ENCODE measurements at places on chromosomes 6 and 20.

DNA sequence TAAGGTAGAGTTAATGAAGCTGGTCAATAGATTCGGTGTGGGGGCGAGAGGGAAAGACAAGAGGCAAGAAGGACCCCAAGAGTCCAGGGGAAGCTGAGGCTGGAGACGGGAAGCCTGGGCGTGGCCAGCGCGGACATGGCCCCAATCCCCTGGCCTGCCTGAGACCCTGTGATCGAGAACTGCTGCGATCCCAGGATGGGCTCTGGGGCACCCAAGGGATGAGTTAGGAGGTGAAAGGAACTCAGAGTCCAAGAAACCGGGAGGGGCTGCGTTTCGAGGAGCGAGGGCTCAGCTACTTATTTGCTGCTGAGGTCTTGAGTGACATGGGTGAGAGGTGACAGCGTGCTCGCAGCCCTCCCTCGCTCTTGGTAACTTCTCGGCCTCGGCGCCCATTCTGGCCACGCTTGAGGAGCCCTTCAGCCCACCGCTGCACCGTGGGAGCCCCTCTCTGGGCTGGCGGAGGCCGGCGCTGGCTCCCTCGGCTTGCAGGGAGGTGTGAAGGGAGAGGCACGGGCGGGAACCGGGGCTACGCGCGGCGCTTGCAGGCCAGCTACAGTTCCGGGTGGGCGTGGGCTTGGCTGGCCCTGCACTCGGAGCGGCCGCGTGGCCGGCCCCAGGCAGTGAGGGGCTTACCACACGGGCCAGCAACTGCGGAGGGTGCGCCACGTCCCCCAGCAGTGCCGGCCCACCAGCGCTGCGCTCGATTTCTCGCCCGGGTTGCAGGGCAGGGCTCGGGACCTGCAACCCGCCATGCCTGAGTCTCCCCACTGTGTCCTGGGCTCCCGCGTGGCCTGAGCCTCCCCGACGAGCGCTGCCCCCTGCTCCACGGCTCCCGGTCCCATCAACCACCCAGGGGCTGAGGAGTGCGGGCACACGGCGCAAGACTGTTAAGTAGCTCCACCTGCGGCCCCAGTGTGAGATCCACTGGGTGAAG is 58.2 kb downstream of the IRF4 start:
- no peak for DNase-seq

- no peak for DNase-seq
Observed at GRCh38 chr6:51184046-51184445, 365.4 kb downstream of the TFAP2B start.

GRCh38 chr20:47164140-47164539 is 192.4 kb downstream of the ZMYND8 start:
- DNase-seq: no peak

- no peak for DNase-seq
Observed at GRCh38 chr6:128235556-128235955, 284.8 kb downstream of the PTPRK start.

- no peak for DNase-seq
Observed at GRCh38 chr20:42915081-42915480, 274.6 kb downstream of the PTPRT start.

GRCh38 chr6:38051819-38052434 is 232.4 kb downstream of the ZFAND3 start:
- no peak for DNase-seq

- no peak for DNase-seq
Observed at GRCh38 chr6:46002264-46002663, 13.4 kb downstream of the CLIC5 start.

GRCh38 chr20:12722091-12722490 is 286.7 kb upstream of the SPTLC3 start:
- no peak for DNase-seq

GRCh38 chr20:57902473-57902872 is 192.7 kb upstream of the PMEPA1 start:
- DNase-seq: no peak

GRCh38 chr20:57190536-57191264 is 75.7 kb downstream of the BMP7 start:
- DNase-seq: no peak

DNA sequence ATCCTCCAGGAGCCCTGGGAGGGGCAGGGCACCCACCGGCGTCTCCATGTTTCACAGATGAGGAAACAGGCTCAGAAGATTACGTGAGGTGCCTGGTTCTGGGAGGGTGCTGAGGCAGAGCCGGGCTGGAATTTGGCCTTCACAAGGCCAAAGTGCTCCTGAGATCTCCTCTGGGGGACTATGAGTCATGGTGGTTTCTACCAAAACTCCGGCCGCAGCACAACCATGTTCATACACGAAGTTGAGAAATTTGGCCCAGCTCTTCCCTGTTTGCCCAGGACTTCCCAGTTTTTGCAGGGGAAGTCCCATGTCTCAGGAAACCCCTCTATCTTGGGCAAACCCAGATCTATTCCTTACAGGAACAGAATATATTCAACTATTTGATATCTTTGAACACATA is 172.9 kb upstream of the CDYL start:
- no peak for DNase-seq

DNA sequence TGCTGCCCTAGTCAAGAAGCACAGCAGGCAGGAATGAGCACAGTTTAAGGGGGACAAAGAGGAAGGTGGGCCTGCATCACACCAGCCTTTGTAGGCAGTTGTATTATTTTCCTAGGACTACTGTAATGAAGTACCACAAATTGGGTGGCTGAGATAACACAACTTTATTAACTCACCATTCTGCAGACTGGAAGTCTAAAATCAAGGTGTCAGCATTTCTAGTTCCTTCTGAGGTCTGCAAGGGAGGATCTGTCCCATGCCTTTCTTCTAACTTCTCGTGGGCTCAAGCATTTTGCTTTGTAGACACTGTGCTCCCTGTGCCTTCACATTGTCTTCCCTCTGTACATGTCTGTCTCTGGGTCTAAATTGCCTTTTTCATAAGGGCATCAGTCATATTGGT is 488.5 kb upstream of the JARID2 start:
- no peak for DNase-seq

DNA sequence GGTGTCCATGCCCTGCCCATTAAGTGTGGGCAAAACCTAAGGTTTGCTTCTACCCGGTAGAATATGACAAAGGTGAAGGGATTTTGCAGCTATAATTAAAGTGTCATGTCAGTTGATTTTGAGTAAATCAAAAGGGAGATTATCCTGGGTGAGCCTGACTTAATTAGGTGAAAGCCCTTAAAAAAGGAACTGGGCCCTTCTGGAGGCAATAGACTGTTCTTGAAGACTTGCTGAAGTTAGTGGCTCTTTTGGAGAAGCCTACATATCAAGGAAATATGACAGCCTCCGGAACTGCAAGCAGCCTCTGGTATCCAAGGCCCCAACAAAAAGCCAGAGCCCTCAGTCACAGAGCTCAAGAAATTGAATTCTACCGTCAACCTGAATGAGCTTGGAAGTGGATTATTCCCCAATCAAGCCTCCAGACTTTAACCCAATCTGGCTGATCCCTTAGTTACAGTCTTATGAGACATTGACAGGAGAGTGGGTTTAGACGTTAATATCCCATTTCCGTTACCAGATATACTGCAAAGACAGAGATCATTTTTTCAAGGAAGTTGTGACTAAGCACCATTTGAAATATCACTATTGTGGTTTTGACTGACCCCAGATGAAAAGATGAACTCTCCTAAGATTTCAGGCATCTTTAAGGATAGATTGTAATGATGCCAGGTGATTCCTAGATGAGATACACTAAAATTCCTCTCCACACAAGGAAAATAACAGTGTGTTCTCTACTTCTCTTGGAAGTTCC is 303.4 kb downstream of the PLCB1 start:
- no peak for DNase-seq

DNA sequence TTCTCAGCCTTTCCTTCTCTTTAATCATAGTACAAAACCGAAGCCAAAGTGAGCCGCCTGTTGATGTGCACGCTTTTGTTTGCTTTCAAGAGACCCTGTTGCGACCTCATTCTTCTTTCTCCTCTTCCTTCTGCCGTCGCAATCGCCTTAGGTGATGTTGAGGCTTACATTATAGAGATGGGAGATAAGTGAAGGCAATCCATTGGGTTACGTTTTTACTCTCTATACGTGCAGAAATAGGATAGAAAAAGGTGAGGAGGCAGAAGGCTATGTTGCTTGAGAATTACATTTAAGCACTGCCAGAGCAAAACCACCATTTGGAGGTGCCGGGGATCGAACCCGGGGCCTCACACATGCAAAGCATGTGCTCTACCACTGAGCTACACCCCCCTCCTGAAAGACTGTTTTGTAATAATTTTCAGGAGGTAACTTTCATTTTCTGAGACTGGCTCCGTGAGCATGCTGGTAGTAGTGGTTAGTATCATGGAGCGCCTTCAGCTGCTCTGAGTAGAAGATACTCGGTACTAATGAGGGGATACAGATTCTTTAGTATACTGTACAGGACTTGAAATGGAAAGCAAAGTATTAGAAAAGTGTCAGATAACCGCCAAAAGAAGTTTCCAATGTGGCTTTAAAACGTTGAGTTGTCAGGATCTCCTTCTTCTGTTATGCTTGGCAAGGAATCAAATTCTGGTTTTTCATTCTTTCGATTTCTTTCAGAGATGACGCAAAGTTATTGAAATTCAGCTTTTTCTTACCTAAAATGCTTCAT is 165.6 kb downstream of the TRIM27 start:
- no peak for DNase-seq

DNA sequence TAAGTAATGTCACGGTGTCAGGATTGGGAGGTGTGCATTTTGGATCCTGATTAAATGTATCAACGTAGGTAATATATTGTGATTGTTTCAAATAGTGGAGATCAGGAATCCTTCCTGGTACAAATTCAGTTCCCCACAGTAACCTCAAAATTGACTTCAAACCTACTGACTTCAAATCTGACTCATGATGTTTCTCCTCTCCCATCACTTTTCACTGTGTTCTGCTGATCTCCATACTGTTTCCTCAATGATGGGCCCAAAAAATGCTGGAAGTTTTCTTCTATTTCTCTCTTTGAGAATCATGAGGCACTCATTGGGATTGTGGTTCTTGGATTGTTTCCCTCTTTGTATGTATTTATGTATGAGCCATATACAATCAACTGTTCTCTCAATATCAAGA is 35.9 kb downstream of the LAMA2 start:
- no peak for DNase-seq

- DNase-seq: no peak
Observed at GRCh38 chr6:53960311-53960710, 150.9 kb upstream of the MLIP start.

DNA sequence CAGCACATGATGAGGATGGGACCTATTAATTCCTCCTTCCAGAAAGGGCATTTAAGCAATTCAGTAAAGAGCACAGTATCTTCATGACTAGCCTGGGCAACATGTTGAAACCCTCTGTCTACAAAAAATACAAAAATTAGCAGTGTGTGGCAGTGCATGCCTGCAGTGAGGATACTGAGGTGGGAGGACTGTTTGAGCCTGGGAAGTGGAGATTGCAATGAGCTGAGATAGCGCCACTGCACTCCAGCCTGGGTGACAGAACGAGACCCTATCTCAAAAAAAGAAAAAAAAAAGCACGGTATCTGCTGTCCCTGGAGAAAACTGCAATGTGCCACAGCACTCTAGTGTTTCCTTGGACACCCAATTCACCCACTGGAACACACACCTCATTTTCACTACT is 18.4 kb downstream of the SAMD3 start:
- DNase-seq: no peak

DNA sequence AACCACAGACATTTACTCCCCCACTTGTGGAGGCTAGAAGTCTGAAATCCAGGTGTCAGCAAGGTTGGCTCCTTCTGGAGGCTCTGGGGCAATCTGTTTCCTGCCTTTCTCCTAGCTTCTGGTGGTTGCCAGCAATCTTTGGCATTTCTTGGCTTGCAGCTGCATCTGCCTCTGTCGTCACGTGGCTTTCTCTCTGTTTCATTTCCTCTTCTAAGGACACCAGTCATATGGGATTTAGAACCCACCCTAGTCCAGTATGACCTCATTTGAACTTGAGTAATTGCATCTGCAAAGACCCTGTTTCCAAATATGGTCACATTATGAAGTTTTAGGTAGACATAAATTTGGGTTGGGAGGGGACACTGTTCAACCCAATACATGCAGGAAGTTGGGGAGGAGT is 56.2 kb upstream of the EPB41L1 start:
- DNase-seq: no peak

DNA sequence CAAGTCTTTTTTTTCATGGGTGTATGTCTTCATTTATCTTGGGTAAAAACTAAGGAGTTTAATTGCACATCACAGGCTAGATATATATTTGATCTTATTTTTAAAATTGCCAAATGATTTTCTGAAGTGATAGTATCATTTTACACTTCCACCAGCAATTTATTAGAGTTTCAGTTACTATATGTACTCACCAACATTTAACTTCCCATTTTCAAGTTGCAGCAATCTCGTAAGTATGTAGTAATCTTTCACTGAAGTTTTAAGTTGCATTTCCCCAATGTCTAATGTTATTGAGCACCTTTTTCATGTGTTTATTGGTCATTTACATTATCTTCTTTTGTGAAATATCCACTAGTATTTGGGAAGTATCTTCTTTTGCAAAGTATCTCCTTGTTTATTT is 277.4 kb upstream of the CNR1 start:
- DNase-seq: no peak

DNA sequence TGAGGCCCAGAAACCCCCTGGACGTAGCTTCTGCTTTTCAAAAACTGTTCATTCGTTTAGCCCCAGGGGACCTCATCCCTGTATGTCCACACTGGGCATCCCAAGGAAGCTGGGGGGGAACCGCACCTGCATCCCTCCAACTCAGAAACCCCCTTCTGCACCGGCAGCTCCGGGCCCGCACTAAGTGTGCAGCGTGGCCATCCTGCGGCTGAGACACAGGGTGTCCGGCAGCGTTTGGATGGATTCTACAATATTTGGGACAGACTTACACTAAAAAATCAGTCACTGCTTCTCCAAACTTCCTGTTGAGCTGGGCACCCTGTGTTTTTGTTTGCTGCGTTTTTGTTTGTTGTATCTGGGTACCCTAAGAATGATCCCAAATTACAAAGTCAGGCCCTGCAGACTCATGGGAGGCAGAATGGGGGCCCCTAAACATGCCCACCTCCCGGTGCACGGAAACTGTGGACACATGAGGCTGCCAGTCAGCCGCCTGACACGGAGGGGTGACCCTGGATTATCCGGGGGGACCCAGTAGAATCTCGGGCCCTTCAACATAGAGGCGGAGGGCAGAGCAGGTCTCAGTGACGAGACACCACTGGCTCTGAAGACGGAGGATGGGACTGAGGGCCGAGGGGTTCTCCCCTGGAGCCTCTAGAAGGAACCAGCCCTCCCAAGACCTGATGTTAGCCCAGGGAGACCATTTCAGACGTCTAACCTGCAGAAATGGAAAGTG is 88.2 kb upstream of the BHLHE23 start:
- no peak for DNase-seq

DNA sequence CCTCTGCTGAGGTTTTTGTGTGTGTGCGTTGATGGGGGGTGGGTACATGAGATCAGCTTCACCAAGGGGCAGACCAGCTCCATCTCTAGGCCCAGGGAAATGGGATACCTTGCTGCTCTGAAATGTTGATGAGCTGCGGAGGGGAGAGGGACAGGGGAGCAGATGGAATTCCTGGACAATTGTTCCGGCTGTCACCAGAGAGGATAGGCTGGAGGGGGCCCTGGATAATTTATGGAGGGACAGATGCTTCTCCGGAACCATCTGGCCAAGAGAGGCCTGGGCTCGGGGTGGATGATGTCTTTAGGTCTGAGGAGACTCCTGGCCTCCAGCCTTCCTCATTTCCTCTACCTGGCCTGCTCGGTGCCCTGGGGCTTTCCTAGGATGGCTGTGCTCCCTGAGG is 1.9 kb upstream of the TJAP1 start:
- no peak for DNase-seq

GRCh38 chr6:142550310-142551063 is 248.7 kb downstream of the ADGRG6 start:
- DNase-seq: no peak

GRCh38 chr6:61833176-61833755 is 452.8 kb downstream of the KHDRBS2 start:
- no peak for DNase-seq
